ENCODE measurements at places on chromosomes 2 and 18. TPM values are rescaled to one million over a fixed set of nuclear protein-coding genes. Genes with fewer than 3 reads are reported as not detected.

Gene ABCG8
- not detected for total RNA-seq

Gene CXCR1
- not detected for total RNA-seq

Gene TACR1
- not detected for total RNA-seq

Gene MOCOS
- 8.8 TPM for total RNA-seq

Gene PMAIP1
- 11.7 TPM for total RNA-seq

Gene CRYGC
- not detected for total RNA-seq

Gene ZRANB3
- total RNA-seq, result 11.4 TPM

Gene XDH
- 1.1 TPM for total RNA-seq

Gene ASAP2
- 59.0 TPM for total RNA-seq

Gene IL1RL2
- total RNA-seq, result 2.2 TPM

Gene ATOH8
- total RNA-seq, result 5.5 TPM

Gene MATN3
- 0.73 TPM for total RNA-seq
